ENCODE measurements at places on chromosomes 7 and 10.
A peak's percentile ranks its signal among the peaks of the same experiment; 100 is the strongest.

GRCh38 chr7:26507108-26507987 lies 215.7 kb downstream of the SNX10 start:
- no peak overlapping the region for H3K27ac ChIP-seq
- H3K4me1 ChIP-seq: no peaks in the 10 kb centered on the region
- peaks cover 13% of the 10 kb centered on the region for H3K27me3 ChIP-seq
- H3K4me3 ChIP-seq: no peak overlapping the region
- no peaks in the 10 kb centered on the region for H3K36me3 ChIP-seq

DNA sequence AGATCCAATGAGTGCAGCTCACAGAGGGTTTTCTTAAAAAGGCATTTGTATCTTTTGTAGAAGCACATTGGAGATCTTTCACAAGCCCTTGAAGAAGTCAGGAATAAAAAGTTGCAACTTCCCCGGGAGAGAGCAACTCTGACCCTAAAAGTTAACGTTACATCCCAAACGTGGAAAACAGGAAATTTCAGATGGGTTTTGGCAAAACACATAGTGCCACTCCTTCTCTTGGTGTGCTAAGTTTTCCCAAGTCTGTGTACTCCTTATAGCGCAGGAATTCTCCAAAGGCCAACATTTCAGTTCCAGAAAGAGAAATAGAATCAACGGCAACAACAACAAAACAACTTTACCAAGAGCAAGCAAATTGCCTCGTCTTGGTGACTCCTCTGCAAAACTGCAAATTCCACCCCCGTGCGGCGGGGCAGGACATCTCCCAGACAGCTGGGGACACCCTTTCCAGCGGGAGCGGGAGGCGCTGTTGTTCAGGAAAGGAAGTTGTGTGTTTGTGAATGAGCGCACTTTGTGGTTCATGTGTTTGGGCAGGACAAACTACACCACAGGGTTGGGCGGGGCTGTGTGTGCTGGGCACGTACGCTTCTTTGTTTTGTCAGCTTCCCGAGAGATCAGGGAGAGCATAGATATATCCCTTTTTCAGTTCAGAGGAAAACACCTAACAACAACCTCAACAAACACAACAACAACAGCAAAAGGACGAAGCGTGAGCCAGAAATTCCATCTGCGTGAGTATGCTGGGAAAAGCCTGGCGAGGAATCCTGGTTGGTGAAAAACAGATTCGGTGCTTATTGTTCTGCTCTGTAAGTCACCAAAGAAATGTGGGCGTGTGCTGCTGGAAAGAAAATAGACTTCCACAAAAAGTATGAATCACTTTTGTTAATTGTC lies 294.7 kb upstream of the PITRM1 start:
- H3K27me3 ChIP-seq: no peaks in the 10 kb centered on the region
- peak; percentile 37 for DNase-seq
- no peaks in the 10 kb centered on the region for H3K36me3 ChIP-seq
- H3K27ac ChIP-seq: peak overlapping the region; percentile 84
- peak overlapping the region; percentile 77 for H3K4me3 ChIP-seq

DNA sequence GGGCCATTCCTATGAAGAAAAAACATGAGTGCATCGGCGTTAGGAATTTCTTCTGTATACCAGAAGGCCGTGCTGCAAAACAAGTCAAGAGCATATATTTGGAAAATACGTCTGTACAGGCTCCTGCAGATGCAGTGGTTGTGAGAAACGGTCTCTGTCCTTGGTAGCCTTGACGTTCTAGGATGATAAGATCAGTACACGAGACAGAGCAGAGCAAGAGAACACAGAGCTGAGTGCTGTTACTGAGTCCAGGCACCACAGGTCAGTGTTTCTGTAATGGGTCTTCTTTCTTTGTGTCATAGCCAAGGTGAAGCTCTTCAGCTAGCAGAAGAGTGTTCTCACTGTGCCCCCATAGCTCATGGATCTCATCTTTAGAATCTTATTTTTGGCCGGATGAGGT lies 62.8 kb downstream of the WDR37 start:
- no peaks in the 10 kb centered on the region for H3K27me3 ChIP-seq
- DNase-seq: no peak
- no peak overlapping the region for H3K4me3 ChIP-seq
- no peak overlapping the region for H3K27ac ChIP-seq

DNA sequence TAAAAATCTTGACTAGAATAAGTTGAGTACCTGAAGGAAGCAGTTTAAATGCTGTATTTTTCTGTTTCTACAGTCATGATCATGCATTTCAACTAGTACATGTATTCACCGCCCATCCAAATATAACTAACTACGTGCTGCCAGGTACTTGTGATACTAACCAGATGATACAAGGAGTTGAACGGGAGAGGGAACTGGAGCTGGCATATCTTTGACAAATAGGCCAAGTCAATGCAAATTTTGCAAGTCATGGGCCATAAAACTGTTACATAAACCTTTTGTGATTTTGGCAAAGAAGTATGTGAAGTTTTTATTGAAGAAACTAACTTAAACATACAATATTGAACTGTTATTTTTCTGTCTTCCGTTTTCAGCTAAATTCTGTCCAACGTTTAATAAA lies 14.5 kb downstream of the NUP42 start:
- H3K27ac ChIP-seq: no peak overlapping the region
- no peak for DNase-seq
- H3K36me3 ChIP-seq: peaks cover 39% of the 10 kb centered on the region
- H3K4me3 ChIP-seq: no peak overlapping the region
- H3K4me1 ChIP-seq: no peaks in the 10 kb centered on the region

- H3K27me3 ChIP-seq: no peaks in the 10 kb centered on the region
- no peak for DNase-seq
- no peak overlapping the region for H3K27ac ChIP-seq
- no peaks in the 10 kb centered on the region for H3K4me1 ChIP-seq
- no peaks in the 10 kb centered on the region for H3K36me3 ChIP-seq
- no peak overlapping the region for H3K4me3 ChIP-seq
These were observed 9.8 kb upstream of the CYP2C18 start for GRCh38 chr10:94673614-94674321.

- peak overlapping the region; percentile 97 for H3K27ac ChIP-seq
- peaks cover 14% of the 10 kb centered on the region for H3K4me1 ChIP-seq
- no peaks in the 10 kb centered on the region for H3K27me3 ChIP-seq
- peak; percentile 38 for DNase-seq
These were observed 855 bp downstream of the ATP6V1F start for GRCh38 chr7:128863433-128863989.

GRCh38 chr7:8208816-8209215 lies 53.2 kb downstream of the ICA1 start:
- peaks cover 6% of the 10 kb centered on the region for H3K27me3 ChIP-seq
- H3K4me1 ChIP-seq: peaks cover 23% of the 10 kb centered on the region
- no peaks in the 10 kb centered on the region for H3K36me3 ChIP-seq
- H3K4me3 ChIP-seq: no peak overlapping the region

DNA sequence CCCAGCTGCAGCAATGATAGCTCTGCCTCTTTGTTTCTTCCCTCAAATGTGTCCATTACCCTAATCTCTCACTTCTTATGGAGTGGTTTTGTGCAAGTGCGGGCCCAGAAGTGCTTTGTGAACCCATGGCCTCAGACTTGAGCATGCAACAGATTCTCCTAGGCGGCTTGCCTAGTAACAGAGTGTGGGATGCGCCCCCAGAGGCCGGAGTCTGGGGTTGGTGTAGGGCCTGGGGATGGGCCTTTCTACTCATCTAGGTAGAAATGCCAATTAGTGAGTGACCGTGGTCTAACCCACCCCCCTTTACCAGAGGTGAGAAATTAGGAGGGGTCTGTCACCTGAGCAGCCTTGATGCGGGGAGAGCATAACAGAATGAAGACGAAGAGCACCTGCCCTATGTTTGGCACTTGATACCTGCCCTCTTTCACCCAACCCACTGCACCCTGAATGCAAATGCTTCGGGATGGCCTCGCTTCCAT lies 7.0 kb upstream of the IGFBP1 start:
- no peaks in the 10 kb centered on the region for H3K36me3 ChIP-seq
- H3K4me3 ChIP-seq: no peak overlapping the region
- H3K4me1 ChIP-seq: no peaks in the 10 kb centered on the region
- no peak for DNase-seq
- peaks cover 5% of the 10 kb centered on the region for H3K27me3 ChIP-seq

DNA sequence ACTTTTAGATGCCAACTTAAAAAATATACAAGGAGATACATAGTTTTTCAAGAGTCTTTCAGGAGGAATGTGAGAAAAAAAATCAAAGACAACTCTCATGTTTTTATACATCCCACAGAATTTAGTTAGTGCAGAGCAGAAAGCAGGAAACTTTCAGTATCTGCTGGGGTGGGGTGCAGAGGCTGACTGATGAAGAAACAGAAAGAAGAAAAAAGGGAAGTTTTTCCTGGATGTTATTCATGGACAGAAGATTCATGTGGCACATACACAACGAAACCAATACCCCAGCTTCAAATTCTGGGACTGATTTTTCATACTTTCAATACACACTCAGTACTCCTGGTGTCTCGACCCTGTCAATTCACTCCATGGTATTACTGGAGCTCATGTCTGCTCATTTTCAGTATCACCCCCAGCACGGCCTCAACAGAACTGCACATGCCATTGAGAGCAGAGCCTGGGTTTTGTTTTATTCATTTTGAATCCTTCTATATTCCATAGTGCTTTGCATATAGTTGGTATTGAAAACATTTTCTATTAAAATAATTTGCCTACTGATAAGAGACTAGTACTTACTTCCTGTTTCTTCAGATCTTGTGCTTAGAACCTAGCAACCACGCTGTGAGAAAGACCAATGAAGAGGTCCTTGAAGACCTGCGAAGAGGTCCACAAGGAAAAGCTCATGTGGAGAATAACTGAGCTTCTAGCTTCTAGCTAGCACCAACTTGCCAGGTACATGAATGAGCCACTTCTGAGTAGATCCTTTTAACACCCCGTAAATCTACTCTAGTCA lies 49.0 kb downstream of the NDUFB2 start:
- H3K4me1 ChIP-seq: no peaks in the 10 kb centered on the region
- H3K27me3 ChIP-seq: no peaks in the 10 kb centered on the region
- no peak overlapping the region for H3K27ac ChIP-seq

GRCh38 chr10:89651916-89652573 lies 7.0 kb upstream of the PANK1 start:
- H3K27me3 ChIP-seq: peaks cover 13% of the 10 kb centered on the region
- no peak for DNase-seq
- H3K4me1 ChIP-seq: peaks cover 2% of the 10 kb centered on the region
- no peaks in the 10 kb centered on the region for H3K36me3 ChIP-seq
- H3K27ac ChIP-seq: no peak overlapping the region

DNA sequence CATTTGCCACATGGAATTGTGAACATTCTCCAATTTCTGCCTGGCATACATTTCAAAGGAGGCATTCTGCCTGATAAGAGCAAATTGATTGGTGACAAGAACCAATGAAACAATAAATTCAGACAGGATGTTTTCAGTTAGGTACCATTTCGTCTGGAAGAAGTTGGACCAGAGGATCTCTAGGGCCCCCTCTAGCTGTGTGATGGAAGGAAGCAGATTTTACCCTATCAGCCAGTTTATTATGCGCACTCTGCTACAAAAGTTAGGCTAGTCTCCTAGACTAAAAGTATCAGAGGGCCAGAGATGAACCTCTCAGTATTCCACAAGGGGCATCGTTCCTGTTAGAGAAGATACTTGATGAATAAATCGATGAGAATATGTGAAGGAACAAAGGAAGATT lies 118.0 kb downstream of the BUB3 start:
- no peak overlapping the region for H3K27ac ChIP-seq
- no peak for DNase-seq
- H3K4me1 ChIP-seq: no peaks in the 10 kb centered on the region
- no peak overlapping the region for H3K4me3 ChIP-seq
- H3K27me3 ChIP-seq: peaks cover 24% of the 10 kb centered on the region

- H3K27me3 ChIP-seq: peaks cover 11% of the 10 kb centered on the region
- no peaks in the 10 kb centered on the region for H3K4me1 ChIP-seq
- H3K36me3 ChIP-seq: no peaks in the 10 kb centered on the region
- no peak overlapping the region for H3K27ac ChIP-seq
- no peak for DNase-seq
These were observed 40.5 kb downstream of the PDE6C start for GRCh38 chr10:93652857-93653256.

- H3K27me3 ChIP-seq: no peaks in the 10 kb centered on the region
- H3K4me1 ChIP-seq: peaks cover 25% of the 10 kb centered on the region
- DNase-seq: no peak
- H3K4me3 ChIP-seq: no peak overlapping the region
- peaks cover 52% of the 10 kb centered on the region for H3K36me3 ChIP-seq
These were observed 4.5 kb downstream of the PRDX3 start for GRCh38 chr10:119174109-119174508.

- H3K4me3 ChIP-seq: no peak overlapping the region
- no peak overlapping the region for H3K27ac ChIP-seq
- peaks cover 10% of the 10 kb centered on the region for H3K27me3 ChIP-seq
- no peak for DNase-seq
These were observed 129.8 kb downstream of the BUB3 start for GRCh38 chr10:123284022-123284421.

- peak overlapping the region; percentile 50 for H3K27ac ChIP-seq
- DNase-seq: no peak
- peaks cover 86% of the 10 kb centered on the region for H3K36me3 ChIP-seq
- H3K27me3 ChIP-seq: no peaks in the 10 kb centered on the region
- H3K4me1 ChIP-seq: peaks cover 25% of the 10 kb centered on the region
- peak overlapping the region; percentile 37 for H3K4me3 ChIP-seq
These were observed 10.2 kb downstream of the CYREN start for GRCh38 chr7:135160098-135160857.

GRCh38 chr7:30430777-30431176 lies 47.8 kb downstream of the NOD1 start:
- no peak for DNase-seq
- no peak overlapping the region for H3K4me3 ChIP-seq
- H3K4me1 ChIP-seq: peaks cover 4% of the 10 kb centered on the region

DNA sequence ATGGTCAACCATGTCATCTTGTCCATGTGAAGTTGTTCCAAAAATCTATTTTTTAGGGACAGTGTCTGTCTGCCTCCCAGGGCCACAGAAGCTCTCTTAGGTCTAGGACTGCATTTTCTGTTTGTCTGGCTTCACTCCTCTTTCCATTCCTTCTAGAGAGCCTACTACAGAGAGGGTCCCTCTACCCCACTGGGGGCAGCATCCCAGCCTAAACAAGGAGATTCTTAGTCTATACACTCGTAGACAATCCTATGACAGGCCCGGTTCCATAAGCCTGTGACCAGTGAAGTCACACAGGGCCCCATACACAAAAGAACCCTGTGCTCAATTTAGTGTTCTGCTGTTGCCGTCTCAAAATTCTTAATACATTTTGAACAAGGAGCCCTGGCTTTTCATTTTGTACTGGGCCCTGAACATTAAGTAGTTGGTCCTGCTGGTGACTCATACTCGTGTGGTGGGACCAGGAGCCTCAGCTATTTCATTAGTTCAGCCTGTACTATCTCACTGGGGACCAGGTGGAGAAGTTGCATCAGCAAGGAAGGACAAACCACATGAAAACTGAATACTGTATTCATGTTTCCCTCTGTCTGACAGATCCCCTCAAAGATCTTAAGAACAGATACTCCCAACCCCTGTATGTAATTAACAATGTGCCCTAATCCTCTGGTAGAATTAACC lies 23.5 kb upstream of the FAM180A start:
- no peak overlapping the region for H3K4me3 ChIP-seq
- H3K36me3 ChIP-seq: no peaks in the 10 kb centered on the region
- H3K4me1 ChIP-seq: no peaks in the 10 kb centered on the region
- peaks cover 7% of the 10 kb centered on the region for H3K27me3 ChIP-seq

DNA sequence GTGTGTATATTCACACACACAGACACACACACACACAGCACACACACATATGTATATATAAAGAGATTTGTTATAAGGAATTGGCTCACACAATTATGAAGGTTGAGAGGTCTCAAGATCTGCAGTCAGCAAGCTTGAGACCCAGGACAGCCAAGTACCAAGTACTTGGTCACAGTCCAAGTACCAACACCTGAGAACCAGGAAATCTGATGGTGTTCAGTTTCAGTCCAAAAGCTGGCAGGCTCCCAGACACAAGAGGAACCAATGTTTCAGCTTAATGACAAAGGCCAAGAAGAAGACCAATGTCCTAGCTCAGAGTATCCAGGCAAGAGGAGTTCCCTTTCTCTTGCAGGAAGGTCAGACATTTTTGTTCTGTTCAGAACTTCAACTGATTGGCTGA lies 780.2 kb downstream of the MAGI2 start:
- H3K4me1 ChIP-seq: no peaks in the 10 kb centered on the region
- H3K27ac ChIP-seq: no peak overlapping the region
- H3K4me3 ChIP-seq: no peak overlapping the region
- no peaks in the 10 kb centered on the region for H3K27me3 ChIP-seq
